ENCODE measurements at places on chromosomes 2 and 18.
A peak's percentile ranks its signal among the peaks of the same experiment; 100 is the strongest.

GRCh38 chr2:186533717-186534116, 47.7 kb downstream of the ZC3H15 start:
- peak; percentile 97 for ATAC-seq

- no peak for ATAC-seq
Observed at GRCh38 chr2:129767346-129768035, 212.0 kb upstream of the RAB6C start.

DNA sequence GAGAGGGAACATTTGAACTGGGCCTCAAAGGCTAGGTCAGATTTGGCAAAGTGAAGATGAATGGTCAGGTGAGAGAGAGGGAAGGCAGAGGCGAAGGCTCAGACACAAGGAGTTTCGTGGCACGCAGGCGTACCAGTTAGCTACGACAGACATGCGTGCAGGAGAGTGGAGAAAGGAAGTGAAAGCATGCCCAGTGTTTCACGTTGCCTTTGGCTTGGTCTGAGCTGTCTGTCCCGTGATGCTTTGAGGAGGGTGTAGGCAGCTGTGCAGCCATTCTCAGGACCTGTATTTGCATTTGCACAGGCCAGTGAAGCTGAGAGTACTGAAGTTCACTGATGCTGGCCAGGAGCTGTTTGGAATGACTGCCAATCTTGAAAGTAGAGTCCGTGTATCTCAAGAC, 69.5 kb downstream of the HNRNPLL start:
- ATAC-seq, result no peak

DNA sequence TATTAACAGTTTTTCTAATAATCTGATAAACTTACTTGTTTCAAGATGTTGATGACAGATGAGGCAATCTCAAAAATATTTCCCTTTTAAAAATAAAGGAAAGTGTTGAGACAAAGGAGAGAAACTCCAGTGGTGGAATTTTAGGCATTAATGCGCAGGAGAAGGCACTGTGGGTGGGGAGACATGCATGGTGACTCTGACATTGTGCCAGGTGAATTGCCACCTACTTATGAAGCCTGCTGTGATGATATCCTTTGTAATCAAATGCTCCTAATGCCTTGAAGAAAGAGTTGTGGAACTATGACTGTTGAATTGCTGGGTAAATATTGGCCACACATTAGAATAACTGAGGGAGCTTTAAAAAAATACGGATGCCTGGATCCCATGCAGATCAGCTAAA, 101.4 kb downstream of the PLA2R1 start:
- no peak for ATAC-seq

DNA sequence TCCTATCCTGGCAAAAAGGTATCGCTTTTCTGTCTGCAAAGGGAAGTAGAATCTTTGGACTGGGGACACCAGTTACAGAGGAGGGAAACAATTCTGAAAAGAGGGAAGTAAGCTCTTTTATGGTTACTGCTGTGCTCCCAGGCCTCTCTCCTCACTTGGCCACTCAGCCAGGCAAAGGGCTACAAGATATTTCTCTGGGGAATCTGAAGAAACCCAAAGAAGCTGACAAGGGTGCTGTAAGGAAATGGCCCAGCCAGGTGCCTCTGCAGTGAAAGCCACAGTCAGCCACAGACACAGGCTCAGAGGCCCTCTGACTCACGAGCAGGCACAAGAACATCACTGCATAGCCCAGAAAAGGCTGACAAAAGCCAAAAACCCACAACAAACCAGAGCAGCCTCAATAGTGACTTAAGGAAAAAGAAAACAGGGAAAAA, 5.8 kb downstream of the HDLBP start:
- ATAC-seq, result no peak

GRCh38 chr2:113720167-113720566, 36.3 kb downstream of the SLC35F5 start:
- ATAC-seq, result no peak

DNA sequence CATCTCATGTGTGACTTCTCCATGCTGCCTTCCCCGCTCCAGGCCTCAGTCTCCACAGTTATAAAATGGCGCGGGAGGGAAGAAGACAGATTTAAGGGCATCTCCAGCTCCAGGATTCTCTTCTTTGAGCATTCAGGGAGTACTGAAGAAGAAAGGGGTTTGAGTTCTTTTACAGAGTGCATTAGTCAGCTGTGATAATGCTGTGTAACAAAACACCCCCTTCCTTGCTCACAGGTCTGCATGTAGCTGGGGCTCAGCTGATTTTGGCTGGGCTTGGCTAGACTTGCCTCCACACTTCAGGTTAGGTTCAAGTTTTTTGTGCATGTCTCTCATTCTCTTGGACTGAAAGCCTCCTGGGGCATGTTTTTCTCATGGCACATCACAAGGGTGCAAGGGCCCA, 8.0 kb upstream of the SLC66A3 start:
- no peak for ATAC-seq

DNA sequence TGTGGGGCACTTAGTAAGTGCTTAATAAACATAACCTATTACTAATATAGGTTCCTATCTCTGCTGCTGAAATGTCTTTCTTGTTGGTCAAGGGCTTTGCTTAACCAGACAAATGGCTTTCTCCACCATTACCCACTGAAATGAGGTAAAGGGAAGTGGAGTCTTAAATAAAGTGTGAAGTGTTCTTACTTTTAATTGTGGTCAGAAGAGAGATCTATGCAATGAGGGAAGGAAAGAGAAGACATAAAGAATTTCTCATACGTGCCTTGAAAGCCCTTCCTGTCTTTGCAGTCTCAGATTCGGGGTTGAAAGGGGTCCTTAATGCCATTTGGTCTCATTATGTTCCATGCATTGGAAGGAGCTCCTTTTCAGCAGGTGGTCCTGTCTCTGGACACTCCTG, 6.9 kb upstream of the CXCR4 start:
- no peak for ATAC-seq

- no peak for ATAC-seq
Observed at GRCh38 chr18:23658285-23658684, 4.4 kb downstream of the ANKRD29 start.

GRCh38 chr2:105744909-105745853, at the start of gene NCK2:
NCK2 (plus strand) TSS chr2:105744912; CDS start chr2:105855064, 110,152 bp downstream.
- ATAC-seq, result peak; percentile 64

- ATAC-seq, result no peak
Observed at GRCh38 chr2:42860319-42861094, 68.1 kb upstream of the HAAO start.

DNA sequence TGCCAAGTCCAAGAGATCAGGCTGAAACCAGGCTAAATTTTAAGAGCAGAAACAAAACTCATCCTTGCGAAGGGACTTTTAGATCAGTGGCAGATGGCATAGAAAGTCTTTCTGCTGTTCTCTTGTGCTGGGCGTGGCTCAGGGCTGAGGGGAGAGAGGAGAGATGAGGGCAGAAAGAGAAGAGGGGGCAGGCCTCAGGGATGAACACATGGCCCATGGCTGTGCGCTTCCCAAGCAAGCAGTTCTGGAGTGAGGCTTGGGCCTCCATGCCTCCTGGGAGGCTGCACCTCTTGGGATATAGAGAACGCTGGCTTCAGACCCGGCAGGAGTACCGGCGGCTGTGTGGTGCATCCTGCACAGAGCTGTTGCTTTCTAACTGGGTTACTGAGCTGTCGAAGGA, 41.0 kb downstream of the HPCAL1 start:
- no peak for ATAC-seq

DNA sequence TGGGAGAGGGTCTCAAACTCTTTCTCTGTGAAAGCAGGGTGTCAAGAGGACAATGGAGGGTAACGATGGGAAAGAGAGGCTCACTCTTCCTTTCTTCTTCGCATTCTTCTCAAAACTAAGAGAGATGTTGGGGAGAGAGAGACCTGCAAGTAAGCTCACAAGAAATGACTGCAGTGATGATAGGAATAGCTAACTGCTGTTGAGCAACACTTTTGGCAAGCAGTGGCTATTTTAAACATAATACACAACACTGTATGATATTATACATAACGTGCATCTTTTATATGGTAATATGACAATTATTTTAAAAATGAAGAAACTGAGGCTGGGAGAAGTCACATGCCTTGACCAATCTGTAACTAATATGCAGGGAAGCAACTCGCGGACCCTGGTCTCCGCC, 247.5 kb downstream of the CMPK2 start:
- ATAC-seq, result no peak

GRCh38 chr2:180010701-180011100, 3.6 kb upstream of the CWC22 start:
- ATAC-seq, result no peak

DNA sequence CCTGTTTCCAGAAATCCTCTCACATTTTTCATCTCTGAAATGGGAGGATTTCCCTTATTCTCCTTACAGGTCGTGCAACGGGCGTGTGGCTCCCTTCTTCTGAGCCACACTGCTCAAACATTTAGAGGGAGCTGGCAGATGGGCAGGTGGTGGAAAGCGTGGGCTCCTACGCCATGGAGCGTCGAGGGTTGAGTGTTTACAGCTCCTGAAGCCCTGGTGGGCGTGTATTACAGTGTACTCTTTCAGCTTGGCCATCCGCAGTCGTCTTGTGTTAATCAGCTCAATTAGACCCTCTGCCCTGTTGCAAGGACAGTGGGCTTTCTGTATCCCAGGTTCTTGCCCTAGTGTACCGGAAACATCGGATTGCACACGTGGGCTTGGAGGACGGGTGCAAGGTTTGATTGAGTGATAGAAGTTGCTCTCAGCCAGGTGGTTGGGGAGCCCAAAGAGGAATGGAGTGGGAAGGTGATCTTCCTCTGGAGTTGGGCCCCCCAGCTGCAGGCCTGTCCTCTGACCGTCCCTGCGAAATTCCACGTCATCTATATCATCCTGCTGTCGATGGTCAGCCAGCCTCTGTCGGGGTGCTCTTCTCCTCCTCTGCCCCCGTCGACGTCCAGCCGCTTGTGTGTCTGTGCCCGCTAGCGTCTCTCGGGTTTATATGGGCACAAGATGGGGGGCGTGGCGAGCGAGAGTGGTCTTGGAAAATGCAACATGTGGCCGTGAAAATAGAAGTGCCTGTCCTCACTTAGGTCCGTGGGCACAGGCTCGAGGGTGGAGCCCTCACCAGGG, 120.3 kb upstream of the DSEL start:
- ATAC-seq, result no peak

DNA sequence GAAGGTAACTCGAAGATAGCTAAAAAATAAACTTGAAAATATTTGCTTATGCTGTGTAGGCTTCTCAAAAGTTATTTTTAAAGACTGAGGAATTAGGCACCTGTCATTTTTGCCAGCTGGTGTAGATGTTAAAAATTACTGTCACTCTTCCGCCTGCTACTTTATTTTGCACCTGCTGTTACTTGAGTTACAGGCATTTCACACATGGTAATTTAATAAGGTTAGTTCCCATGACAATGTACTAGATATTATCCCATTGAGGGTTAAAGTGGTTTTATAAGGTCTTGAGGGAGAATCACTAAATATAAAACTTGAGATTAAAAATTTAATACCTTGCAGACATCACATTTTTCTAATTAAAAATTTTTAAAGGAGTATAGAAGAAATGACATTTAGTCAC, 26.6 kb downstream of the MYL1 start:
- no peak for ATAC-seq

DNA sequence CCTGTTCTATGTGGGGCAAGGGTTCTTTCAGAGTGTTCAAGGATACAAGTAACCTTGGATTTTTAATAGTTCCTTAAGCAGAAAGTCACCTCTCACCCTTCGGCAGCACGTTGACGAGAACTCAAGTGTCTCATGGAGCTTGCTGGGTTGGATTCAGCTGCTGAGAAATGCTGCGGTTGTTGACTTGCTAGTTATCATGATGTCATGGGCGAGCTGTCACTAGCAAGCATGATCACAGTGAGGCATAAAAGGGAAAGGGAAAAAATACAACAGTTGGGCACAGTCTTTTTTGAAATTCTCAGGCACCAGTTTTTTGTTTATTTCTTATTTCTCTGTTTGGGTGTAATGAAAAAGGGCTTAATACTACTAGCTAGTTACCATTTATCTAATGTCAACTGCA, 53.2 kb downstream of the ADCYAP1 start:
- peak; percentile 43 for ATAC-seq

- ATAC-seq, result no peak
Observed at GRCh38 chr2:205750797-205751196, 68.5 kb downstream of the NRP2 start.

DNA sequence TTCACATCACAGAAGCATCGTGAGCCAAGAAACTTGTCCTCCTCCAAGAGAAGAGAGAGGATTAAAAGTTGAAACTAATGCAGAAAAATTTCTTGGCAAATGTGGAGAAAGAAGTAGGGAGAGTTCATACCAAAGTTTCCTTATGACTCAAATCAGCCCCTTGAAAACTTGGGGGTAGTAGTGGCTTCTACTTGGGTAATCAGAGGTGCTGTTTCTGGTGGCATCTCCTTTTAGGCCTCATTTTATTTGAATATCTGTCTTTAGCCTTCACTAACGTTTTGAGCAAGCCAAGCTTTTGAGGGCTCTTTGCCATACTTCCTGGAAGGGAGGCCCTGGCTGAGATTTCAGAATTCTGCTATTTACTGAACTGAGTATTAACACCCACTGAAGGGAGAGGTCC, 515.3 kb upstream of the MEX3C start:
- ATAC-seq, result no peak

- ATAC-seq, result no peak
Observed at GRCh38 chr2:127654838-127655175, 8.9 kb downstream of the GPR17 start.

DNA sequence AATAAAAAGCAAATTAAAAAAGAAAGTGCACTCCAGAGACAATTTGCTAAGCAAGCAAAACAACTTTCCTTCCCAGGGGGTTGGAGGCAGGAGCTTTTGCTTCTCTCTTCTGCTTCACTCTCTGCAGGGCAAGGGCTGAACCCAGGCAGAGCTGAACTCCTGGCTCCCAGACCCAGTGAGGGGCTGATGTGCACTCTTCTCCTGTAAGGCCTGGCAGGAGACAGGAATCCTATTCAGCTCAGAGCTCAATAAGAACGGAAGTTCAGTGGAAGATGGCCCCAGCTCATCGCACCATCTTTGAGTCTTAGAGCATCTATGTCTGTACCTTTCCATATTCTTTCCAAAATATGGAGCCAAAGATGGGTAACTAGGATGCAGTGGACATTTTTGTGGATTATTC, 29.1 kb downstream of the CIB4 start:
- ATAC-seq, result no peak

DNA sequence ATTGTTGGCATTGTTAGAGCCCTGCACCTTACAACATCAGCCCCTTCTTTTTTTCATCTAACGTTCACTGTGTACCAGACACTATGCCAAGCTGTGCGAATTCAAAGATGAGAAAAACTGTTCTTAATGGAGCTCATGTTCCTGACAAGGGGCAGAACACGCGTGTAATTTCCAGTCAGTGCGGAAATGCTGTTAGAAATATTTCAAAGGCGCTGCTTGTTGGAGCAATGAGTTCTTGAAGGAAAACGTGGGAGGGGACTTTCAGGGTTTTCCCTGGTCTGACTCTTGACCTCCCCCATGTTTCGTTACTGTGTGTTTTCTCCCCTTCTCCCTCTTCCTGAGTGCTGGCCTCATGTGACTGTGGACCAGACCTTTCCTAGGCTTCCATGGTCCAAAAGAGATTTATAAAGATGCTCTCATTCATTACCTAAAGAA, 1.5 kb downstream of the MTHFD2 start:
- ATAC-seq, result no peak

DNA sequence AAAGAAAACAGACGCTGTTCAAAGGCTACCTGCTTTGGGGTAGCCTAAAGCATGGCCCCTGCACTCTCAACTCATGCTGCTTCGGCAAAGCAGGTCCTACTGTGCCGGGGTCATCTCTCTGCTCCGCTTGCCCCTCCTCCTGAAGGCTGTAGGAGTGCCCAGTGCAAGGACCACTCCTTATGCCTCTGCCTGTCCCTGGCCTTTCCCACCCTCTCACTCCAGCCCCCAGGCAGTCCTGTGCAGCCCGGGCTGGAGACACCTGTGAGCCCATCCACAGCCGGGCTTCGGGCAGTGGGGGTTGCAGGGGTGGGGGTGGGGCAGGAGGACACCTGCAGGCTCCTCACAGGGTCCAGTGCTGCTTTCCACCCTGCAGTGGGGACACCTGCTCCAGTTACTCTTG, 69.1 kb downstream of the ACKR3 start:
- no peak for ATAC-seq
